ENCODE measurements at places on chromosomes 7 and 10.

- H3K27me3 ChIP-seq, result peaks cover 11% of the 10 kb centered on the region
- H3K4me3 ChIP-seq, result peak overlapping the region; percentile 90
- DNase-seq, result peak; percentile 17
- H3K27ac ChIP-seq, result peak overlapping the region; percentile 93
- peaks cover 39% of the 10 kb centered on the region for H3K4me1 ChIP-seq
- H3K36me3 ChIP-seq, result no peaks in the 10 kb centered on the region
These were observed 730 bp downstream of the LARP4B start for GRCh38 chr10:930625-931325.

GRCh38 chr10:22606164-22606614 lies 108.2 kb downstream of the PIP4K2A start:
- H3K4me3 ChIP-seq, result peak overlapping the region; percentile 71
- H3K27me3 ChIP-seq, result peaks cover 32% of the 10 kb centered on the region
- H3K36me3 ChIP-seq, result peaks cover 39% of the 10 kb centered on the region
- H3K27ac ChIP-seq, result peak overlapping the region; percentile 94
- H3K4me1 ChIP-seq, result peaks cover 100% of the 10 kb centered on the region
- DNase-seq, result peak; percentile 81

- H3K27ac ChIP-seq, result no peak overlapping the region
- H3K4me3 ChIP-seq, result no peak overlapping the region
- H3K27me3 ChIP-seq, result no peaks in the 10 kb centered on the region
- H3K4me1 ChIP-seq, result no peaks in the 10 kb centered on the region
- DNase-seq, result no peak
These were observed 282.5 kb upstream of the TEX47 start for GRCh38 chr7:89077992-89078391.

GRCh38 chr10:63237396-63237795 lies 104.3 kb downstream of the NRBF2 start:
- H3K36me3 ChIP-seq, result no peaks in the 10 kb centered on the region
- H3K27me3 ChIP-seq, result no peaks in the 10 kb centered on the region
- no peak overlapping the region for H3K4me3 ChIP-seq
- DNase-seq, result no peak
- peaks cover 66% of the 10 kb centered on the region for H3K4me1 ChIP-seq

GRCh38 chr7:148664324-148664723 lies 34.4 kb upstream of the CUL1 start:
- peaks cover 6% of the 10 kb centered on the region for H3K27me3 ChIP-seq
- H3K4me1 ChIP-seq, result no peaks in the 10 kb centered on the region
- no peaks in the 10 kb centered on the region for H3K36me3 ChIP-seq
- no peak overlapping the region for H3K27ac ChIP-seq
- DNase-seq, result no peak

DNA sequence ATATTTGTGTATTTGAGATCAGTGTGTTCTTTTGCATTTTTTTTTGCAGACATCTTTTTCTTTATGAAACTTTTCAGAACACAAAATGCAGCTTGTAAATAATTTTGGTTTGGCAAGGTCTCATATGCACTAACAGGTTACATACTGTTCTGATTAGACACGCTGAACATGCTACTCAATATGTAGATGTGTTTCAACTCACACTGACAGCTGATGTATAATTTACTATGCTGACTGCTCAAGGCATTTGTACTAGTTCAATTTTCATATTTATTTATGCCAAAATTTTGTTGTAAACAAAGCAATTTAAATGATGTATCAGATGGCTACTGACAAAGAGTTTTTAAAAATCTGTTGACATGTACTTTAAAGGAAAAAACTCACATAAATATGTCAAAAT lies 123.8 kb downstream of the TFEC start:
- DNase-seq, result no peak
- no peaks in the 10 kb centered on the region for H3K36me3 ChIP-seq
- H3K27me3 ChIP-seq, result no peaks in the 10 kb centered on the region
- no peaks in the 10 kb centered on the region for H3K4me1 ChIP-seq
- no peak overlapping the region for H3K4me3 ChIP-seq
- H3K27ac ChIP-seq, result no peak overlapping the region

- no peak overlapping the region for H3K27ac ChIP-seq
- no peaks in the 10 kb centered on the region for H3K27me3 ChIP-seq
- H3K4me1 ChIP-seq, result no peaks in the 10 kb centered on the region
- no peaks in the 10 kb centered on the region for H3K36me3 ChIP-seq
These were observed 1241.7 kb downstream of the TYW1 start for GRCh38 chr7:68238204-68238805.

DNA sequence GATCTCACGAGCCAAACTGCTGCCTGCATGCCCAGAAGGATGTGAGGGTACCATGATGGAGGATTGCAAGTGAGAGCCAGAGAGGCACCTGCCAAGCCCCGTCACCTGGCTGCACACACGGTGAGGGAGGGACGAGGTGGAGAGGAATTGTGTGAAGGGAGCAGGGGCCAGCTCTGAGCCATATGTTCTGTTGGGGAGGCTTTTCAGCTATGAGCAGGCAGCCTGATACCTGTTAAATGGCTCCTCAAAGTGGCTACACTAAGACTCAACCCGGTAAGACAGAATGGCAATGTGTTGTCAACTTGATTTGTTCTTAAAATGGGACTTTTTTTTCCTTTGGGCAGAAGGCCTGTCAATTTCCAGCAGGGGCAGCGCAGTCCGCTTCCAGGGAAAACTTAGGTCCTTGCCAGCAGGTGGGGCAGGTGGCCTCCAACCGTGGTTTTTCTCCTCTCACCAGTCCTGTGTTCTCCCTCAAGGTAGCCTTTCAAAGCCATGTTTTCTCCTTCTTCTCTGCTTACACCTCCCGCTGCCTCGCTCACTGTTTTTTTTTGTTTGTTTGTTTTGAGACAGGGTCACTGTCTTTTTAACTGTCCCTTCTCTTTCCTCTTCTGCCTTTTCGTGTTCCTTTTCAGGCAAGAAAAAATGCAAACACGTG lies 57.7 kb upstream of the ZNRF2 start:
- H3K27ac ChIP-seq, result no peak overlapping the region
- peaks cover 3% of the 10 kb centered on the region for H3K27me3 ChIP-seq
- no peak overlapping the region for H3K4me3 ChIP-seq
- H3K36me3 ChIP-seq, result no peaks in the 10 kb centered on the region

DNA sequence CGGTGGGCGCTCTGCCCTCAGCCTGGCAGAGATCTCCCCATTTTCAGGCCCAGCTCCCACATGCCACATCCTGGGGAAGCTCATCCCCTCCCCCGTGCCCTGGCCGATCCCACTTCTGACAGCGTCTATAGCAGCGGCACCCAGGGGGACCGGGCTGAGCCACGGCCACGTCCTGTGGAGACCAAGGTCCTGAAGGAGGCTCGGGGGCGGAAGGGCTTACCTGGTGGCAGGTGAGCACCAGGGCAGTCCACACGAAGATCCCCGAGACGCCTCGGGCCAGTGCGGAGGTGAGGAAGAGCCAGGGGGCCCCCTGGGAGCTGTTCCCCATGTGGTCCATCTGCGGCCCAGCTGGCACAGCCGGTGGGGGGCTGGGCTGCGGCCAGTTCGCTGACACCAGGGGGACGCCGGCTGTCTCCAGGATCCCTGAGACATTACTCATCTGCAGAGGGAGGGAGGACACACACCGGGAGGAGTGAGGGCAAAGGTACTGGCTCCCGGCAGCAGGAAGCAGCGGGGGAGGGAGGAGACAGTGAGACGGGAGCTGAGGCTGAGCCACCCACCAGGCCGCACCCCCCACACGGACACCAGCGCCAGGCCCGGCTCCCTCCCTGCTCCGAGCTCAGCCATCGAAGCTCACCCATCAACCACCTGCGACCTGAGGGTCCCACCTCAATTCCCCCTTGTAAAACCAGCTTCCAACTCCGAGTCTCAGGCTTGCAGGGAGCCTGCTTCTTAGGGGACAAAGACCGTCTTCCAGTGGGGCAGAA lies 776 bp downstream of the TMEM184A start:
- H3K27ac ChIP-seq, result no peak overlapping the region
- no peak for DNase-seq
- H3K27me3 ChIP-seq, result no peaks in the 10 kb centered on the region
- no peaks in the 10 kb centered on the region for H3K36me3 ChIP-seq

GRCh38 chr10:70607936-70608335 lies 5.4 kb upstream of the PRF1 start:
- peak overlapping the region; percentile 61 for H3K4me3 ChIP-seq
- H3K36me3 ChIP-seq, result no peaks in the 10 kb centered on the region
- H3K27ac ChIP-seq, result peak overlapping the region; percentile 91
- peaks cover 90% of the 10 kb centered on the region for H3K4me1 ChIP-seq
- H3K27me3 ChIP-seq, result peaks cover 28% of the 10 kb centered on the region

GRCh38 chr7:41098402-41098801 lies 604.5 kb downstream of the INHBA start:
- H3K4me3 ChIP-seq, result no peak overlapping the region
- DNase-seq, result no peak
- no peaks in the 10 kb centered on the region for H3K27me3 ChIP-seq
- H3K4me1 ChIP-seq, result no peaks in the 10 kb centered on the region
- H3K27ac ChIP-seq, result no peak overlapping the region
- H3K36me3 ChIP-seq, result no peaks in the 10 kb centered on the region

Data from immature natural killer cell (primary cell).